ENCODE measurements at places on chromosomes 5 and 9.

- no peak for DNase-seq
Measured at GRCh38 chr5:133945568-133945967, 22.9 kb downstream of the C5orf15 start.

GRCh38 chr9:7315746-7316145 lies 483.8 kb downstream of the DMAC1 start:
- DNase-seq = no peak

DNA sequence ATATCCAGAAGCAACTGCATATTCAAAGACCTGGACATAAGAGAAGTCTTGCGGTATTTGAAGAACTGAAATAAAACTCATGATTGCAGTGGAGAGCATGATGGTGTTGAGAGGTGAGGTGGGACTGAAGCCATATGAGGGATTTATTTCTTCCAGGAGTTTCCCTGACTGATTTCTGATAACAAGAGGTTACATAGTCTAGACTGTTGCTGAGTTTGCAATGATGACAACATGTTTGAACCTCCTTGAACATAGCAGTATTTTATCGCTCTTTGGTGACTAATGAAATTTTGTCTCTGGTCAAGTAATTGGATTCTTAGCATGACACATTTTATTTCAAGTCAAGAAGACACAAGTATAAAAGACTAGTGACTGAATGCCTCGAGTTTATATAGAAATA lies 61.8 kb downstream of the ACTBL2 start:
- DNase-seq = no peak

GRCh38 chr5:40570408-40571129 lies 109.1 kb upstream of the PTGER4 start:
- DNase-seq = no peak

GRCh38 chr9:3125602-3126405 lies 281.9 kb upstream of the PUM3 start:
- no peak for DNase-seq

DNA sequence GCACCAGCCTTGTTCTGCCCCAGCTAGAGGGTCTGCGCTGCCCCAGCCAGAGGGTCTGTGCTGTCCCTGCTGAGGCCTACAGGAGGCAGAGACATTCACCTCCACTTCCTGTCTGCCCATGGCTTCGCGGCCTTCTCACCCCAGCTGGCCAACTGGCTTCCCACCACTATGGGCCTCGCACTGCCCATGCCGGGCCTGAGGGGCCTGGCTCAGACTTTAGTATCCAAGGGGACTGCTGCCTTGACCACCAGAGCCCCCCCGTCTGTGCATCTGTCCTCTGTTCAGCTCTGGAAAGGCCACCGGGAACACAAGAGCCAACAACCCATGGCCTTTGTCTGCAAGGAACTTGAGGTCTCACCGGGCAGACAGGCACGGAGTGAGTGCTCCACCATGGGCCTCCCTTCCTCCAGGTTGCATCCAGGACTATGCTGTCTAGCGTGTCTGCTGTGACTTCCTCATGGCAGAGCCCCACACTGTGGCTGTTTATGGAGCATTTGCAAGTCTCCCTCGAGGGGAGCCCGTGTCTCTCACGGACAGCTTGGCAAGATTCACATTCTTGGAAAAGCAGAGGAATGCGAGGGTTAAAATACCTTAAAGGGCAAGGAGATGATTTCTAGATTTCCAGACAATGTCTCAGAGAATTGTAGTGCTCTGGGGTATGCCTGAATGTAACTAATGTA lies 1.7 kb downstream of the DCANP1 start:
- DNase-seq = no peak

All from SK-N-SH (cell line).